Lower lobe of right lung (tissue), 2 donors: ENCODE measurements at places on chromosomes 2 and 18.

DNA sequence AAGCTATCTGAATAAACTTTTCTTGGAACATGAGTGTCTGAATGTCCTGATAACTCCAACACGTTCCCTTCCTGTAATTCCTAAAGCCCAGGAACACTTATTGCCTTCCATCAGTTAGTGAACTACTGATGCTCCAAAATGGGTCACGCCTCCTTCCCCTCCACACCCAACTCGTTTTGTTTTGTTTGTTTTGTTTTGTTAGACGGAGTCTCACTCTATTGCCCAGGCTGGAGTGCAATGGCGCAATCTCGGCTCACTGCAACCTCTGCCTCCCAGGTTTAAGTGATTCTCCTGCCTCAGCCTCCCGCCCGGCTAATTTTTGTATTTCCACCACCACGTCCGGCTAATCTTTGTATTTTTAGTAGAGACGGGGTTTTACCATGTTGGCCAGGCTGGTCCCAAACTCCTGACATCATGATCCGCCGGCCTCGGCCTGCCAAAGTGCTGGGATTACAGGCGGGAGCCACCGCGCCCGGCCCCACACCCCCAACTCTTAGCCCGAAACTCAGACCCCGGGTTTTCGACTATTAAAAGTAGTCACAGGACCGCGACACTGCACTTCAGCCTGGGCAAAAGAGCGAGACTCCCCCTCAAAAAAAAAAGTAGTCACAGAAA is 774 bp downstream of the IER3IP1 start:
- no peak for DNase-seq

DNA sequence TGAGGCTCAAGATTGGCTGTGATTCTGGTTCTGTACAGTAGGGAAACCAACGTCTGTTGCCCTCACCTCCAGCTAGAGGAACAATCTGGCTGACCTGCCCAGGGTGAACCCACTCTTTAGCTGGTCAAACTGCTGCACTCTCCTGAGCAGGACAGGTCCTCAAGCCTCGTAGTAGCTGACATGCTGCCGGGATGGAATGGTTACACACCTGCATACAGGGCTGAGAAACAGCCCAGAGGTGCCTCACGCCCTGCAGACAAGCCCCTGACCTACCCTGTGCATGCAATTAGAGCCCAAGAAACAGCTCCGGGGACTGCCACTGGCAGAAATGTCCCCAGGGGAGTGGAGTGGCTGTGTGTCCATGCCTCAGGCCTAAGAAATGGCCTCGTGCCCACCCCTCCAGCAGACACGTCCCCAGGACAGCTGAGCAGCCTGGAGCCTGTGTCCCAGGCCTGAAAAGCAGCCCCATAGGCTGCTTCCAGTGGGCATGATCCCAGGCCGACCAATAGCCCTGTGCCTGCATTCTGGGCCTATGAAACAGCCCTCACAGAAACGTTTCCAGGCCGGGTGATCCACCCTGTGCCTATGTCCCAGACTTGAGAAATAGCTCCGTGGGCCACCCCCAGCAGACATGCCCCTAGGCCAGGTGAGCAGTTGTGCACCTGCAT is 25.4 kb downstream of the BOLL start:
- DNase-seq = peak; percentile 14

GRCh38 chr2:8994386-8994785 is 9.1 kb downstream of the MBOAT2 start:
- no peak for DNase-seq

DNA sequence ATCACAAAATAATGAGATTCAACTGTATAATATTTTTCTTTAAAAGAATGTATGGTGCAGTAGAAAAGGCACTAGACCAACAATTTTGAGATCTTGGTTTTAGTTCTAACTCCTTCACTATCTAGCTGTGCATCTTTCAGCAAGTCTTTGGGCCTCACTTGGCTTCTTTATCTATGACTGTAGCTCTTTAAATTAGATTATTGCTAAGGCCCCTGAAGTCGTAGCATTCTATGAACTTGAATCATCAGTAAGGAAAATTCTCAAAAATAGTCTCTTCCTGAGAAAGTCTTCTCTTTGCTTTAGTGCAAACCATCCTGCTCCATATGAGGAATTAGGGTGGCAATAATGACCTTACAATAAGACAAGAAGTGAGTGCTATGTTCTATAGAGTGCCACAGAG is 140.4 kb downstream of the FTCDNL1 start:
- DNase-seq = no peak

- no peak for DNase-seq
Measured at GRCh38 chr18:23641143-23641720, 21.5 kb downstream of the ANKRD29 start.
